ENCODE measurements at places on chromosomes 2 and 18. TPM values are rescaled to one million over a fixed set of nuclear protein-coding genes. Genes with fewer than 3 reads are reported as not detected.

Gene LYPD6
- 30.1 TPM for total RNA-seq

Gene SERPINB7
- 0.17 TPM for total RNA-seq

Gene PFN4
- 0.35 TPM for total RNA-seq

Gene PRSS56
- not detected for total RNA-seq

Gene SPC25
- total RNA-seq = 0.49 TPM

- DNase-seq = no peak
Measured at GRCh38 chr2:106108351-106108750, 85.8 kb downstream of the UXS1 start.

DNA sequence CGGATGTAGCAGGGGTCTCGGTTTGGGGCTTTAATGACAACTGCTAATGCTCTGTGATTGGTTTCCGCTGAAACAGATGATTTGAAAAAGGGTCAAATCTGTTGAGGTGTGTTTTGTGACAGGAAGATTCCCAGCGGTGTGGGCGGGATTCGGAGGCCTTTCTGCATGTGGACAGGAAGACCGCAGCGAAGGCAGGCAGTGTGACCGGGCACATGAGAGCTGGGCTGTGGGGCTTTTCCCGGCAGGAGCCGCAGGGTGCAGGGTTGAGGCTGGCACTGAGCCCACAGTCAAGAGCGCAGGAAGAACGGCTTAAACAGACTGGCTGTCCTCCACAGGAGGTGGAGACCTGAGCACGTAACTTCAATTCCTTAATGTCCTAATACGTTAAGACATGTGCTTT lies 180.0 kb upstream of the TPO start:
- no peak for DNase-seq

GRCh38 chr2:53475766-53476165 lies 291.8 kb upstream of the CHAC2 start:
- DNase-seq = no peak

DNA sequence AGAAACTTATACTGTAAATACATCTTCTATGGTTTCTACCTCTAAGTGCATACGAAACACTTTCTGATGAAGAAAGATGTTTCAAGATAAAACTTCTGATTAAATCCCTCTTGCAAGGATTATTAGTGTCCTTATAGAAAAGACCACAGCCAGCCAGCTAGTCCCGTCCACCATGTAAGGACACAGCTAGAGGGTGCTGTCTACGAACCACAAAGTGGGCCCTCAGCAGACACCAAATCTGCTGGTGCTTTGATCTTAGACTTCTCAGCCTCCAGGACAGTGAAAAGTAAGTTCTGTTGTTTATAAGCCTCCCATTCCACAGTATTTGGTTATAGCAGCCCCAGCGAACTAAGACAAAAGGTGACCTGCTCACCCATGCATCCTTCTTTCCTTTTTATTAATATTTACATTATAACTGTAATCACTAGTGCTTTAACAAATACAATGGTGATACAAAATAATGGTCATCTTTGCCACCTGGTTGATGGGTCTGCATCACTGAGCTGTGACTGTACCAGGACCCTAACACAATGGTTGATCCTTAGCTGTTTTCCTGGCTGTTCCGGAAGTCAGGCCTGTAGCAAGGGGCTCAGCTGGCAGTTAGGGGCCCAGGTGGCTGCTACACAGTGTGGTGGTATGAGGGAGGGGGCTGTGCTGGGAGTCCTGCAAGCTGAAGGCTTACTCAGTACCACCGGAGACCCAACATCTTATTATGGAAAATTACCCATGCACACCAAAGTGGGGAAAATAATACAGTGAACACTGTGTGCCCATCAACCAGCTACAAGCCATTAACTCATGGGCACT lies 108.5 kb upstream of the SMAD7 start:
- DNase-seq = no peak

- DNase-seq = no peak
Measured at GRCh38 chr2:39408351-39409136, 28.5 kb downstream of the MAP4K3 start.

DNA sequence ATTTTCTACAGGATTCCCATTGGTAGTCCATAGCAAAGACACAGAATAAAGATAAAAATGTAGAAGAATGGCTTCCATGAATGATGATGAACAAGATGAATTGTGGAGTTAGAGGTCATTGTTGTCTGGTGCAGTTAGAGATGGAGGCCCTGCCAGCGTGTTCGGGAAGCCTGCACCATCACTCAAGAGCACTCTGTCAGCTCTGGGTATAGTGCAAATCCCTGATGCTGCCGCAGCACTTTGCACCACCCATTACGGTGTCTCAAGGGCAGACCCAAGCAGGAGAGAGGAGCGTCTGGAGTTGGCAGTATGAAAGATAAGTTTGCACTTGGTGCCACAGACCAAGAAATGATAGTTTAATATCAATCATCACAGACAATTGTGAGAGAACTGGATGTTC lies 181.6 kb upstream of the CHST9 start:
- DNase-seq = no peak

GRCh38 chr2:131156452-131157149 lies 51.5 kb downstream of the PLEKHB2 start:
- DNase-seq = no peak

DNA sequence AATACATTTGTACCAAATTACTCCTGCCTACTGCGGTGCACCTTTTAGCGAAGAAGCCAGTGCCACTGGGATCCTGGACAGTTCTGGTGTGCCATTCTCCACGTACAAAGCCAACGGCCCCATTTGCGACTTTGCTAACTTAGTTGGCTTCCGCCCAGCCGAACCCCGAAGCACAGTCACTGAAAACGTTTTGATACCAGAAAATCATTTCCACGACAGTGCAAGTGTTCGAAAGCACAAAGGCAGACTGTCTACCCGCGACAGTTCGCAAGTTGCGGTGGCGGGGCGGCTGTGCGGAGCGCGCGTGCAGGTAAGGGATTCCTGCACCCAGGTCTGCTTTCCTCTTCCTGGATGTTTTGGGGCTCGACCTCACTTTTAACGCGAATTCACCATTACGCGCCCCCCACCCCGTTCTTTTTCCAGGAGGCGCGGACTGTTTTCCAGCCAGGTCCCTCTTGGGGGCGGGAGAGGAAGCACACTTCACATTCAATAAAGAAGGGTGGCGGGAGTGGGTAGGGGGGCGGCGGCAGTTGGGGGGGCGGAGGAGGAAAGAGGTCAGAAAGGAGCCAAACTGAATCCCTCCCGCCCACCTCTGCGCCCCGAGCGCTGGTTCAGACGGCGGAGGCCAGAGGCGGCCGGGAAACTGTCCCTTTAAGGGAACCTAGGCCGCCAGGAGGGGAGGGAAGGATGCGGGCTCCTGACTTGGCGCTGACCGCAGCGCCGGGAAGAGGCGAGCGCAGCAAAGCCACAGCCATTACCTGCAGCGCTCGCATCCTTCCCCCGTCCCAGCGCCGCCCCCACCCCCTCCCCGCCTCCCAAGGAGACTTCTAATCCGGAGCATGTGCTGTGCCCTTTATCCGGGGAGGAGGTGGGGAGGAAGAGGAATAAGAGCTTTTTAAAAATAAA lies 107.4 kb upstream of the KCTD1 start:
- DNase-seq = peak; percentile 44

DNA sequence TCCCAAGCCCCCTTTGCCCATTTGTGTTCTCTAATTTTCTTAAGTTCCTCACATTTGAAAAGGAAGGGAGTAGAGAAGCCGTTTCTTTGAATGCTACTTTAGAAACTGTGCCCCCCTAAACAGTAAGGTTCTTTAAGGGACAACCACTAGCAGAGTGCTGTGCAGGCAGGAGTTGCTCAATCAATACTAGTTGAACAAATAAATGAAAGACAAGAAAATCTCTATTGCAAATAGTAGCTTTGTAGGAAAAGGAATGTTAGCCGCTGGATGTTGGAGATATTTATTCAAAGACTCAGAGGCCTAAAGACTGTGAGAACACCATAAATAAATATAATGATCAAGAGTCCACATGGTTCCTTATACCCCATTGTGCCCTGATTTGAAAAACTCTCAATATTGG lies 119.8 kb upstream of the SMAD7 start:
- DNase-seq = no peak

DNA sequence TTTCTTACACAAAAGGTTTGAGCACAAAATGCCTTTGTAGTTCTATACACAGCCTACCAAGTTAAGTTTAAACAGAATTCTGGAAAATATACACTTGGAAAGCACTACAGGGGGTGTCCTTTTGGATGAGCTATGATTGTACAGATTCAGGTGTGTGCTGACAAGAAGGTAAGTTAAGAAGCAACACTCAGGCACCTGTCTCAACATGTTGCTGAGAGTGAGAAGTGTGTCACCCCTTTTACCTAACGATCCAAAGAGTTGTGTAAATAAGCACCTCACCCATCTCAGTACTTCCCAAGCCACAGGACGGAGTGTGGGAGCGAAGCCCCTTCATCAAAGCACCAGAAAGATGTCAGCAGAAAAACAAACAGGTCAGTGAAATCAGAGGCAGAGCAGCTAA lies 109.5 kb upstream of the DAPL1 start:
- DNase-seq = no peak

- DNase-seq = peak; percentile 18
Measured at GRCh38 chr2:16141641-16141921, 201.2 kb downstream of the MYCN start.

DNA sequence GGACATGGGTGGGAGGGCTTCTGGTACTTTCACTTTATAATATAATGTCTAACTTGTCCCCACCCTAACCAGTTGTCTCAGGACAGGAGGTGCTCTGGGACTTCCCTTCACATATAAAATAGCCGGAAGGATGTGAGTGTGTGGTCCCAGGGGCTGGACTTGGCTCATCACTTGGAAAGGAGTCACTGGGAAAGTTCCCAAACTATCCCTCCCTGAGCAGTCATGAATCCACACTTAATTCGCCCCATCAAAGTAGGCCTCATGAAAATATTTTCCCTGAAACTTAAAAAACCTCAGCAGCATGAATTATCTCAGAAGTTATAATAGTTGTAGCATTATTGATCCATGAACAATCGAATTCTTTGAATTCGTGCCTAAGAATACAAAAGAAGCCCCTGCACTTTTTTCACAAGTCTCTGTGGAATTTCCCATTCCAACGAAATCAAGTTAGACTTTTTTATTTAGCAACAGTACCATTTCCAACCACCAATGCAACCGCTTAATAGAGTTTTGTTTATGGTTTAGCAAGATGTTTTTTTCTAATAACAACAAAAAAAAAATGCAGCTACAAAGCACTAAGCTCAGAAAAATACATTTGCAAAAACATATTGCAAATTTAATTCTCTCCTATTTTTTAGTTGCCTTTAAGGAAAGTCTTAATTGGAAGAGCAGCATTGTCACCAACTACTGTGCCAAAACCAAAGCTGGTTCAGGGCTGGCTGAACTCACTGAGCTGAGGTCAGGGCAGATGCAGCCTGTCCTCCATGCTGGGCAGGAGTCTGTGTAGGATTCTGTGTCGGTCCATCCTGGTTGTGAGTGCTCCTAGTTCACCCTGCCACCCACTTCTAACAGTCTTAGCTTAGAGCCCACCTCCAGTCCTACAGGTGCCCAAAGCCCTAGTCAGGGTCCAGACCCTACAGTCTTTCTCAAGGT lies 68.8 kb upstream of the SPTBN1 start:
- no peak for DNase-seq

- DNase-seq = no peak
Measured at GRCh38 chr2:46461709-46462171, 17.6 kb upstream of the TMEM247 start.

DNA sequence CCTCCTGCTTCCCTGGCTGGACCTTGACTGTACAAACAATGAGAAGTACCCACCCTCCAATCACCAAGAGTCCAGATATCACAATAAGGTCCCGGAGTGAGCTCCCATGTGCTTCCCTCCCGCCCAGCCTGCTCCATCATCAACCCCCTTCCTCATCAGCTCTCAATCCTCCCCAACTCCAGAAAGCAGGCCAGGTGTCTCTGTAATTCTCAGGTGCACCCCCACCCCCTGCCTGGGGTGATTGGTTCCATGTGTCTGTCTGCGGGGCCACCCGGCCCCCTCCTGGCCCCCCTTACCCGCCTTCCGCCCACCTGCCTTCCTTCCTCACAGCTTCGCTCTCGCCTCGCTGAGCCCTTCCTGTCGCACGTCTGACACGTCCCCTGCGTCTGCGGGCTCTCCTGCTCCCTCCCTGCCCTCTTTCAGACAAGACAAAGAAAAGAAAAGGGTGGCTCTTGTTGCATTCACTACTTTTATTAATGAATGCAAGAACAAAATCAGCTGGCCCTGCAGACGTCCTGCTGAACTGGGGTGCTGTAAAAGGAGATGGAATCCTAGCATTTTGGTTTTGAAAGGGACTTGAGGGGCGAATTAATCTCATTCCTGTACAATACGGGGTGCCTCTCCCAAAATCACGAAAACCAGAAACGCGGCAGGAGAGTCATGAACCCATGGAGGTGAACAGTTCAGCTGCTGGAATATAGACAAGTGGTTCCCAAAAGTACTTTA lies 26.5 kb upstream of the IGFBP2 start:
- DNase-seq = no peak

Measured in mucosa of gallbladder (tissue), 1 donor.